GM23248 (cell line): ENCODE measurements at places on chromosomes 1 and 21. TPM values are rescaled to one million over a fixed set of nuclear protein-coding genes. Genes with fewer than 3 reads are reported as not detected.

DNA sequence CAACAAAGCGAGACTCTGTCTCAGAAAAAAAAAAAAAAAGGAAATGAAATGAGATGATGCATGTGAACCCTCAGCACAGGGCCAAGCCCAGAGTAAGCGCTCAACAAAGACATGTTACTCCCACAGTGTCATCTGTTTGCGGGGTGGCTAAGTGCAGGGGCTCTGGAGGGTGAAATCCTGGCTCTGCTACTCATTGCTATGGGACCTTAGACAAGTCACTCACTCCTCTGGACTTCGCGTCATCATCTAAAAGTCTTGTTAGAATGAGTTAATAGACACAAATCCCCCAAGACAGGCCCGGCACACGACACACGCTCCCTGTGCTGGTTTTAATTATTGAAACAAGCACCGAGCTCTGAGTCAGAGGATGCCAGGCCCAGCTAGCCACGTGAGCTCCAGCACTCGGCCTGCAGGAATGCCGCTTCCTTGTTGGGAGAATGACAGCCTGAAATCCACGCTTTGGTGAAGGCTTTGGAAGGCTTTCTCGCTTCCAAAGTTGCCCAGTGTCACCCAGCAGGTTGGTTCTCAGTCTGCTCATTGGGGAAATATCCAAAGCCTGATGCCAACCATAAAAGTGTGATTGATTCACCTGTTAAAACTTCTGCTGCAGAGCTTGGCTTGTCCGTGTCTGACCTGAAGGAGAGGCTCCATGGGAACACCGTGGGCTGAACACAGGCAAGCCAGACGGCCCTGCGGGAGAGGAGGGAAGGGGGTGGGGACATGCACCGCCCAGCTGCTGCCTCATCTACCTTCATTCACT is 36.7 kb upstream of the TARDBP start:
- peaks cover 25% of the 10 kb centered on the region for H3K4me1 ChIP-seq
- H3K4me3 ChIP-seq, result peak overlapping the region; percentile 38
- peak overlapping the region; percentile 82 for H3K27ac ChIP-seq
- peaks cover 12% of the 10 kb centered on the region; the same call in 1 of the 2 replicates for H3K27me3 ChIP-seq
- peak; percentile 99 for DNase-seq

DNA sequence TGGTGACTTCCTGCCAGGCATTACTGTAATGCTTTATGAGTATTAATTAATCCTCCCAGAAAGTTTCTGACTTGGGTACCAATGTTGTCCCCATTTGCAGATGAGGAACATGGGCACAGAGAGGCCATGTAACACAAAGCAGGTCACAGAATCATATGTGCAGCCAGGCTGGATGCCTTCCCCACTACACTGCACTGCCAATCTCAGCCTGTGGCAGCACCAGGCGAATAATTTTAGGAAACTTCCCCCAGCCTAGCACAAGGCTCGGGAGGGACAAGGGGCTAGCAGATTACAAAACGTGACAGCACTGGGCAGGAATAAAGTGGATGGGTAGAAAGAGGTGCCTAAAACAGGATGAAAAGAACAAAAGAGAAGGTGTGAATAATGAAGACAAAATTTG is 331.7 kb upstream of the PROX1 start:
- H3K4me1 ChIP-seq, result no peaks in the 10 kb centered on the region
- H3K27me3 ChIP-seq, result no peaks in the 10 kb centered on the region
- no peaks in the 10 kb centered on the region for H3K36me3 ChIP-seq
- H3K4me3 ChIP-seq, result no peak overlapping the region
- no peak for DNase-seq

DIRAS3 gene
- total RNA-seq, result 4.8 and 12.1 TPM in 2 replicates

ST6GALNAC5 gene
- 12.1 and 12.2 TPM in 2 replicates for total RNA-seq

DNA sequence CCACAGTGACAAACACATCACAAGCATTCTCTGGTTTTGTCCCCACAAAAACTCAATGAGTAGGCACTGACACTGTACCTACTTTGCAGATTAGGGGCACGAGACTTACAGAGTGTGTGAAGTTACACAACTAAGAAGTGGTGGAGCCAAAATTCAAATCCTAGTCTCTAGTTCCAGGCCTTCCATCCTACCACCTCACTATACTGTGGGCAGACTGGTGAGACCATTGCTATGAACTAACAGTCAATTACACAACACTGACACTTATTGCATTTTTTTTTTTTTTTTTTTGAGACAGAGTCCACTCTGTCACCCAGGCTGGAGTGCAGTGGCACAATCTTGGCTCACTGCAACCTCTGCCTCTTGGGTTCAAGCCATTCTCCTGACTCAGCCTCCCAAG is 71.4 kb downstream of the KCNN3 start:
- H3K27me3 ChIP-seq, result peaks cover 32% of the 10 kb centered on the region
- DNase-seq, result peak; percentile 12
- no peaks in the 10 kb centered on the region for H3K36me3 ChIP-seq
- no peaks in the 10 kb centered on the region for H3K4me1 ChIP-seq
- H3K4me3 ChIP-seq, result no peak overlapping the region

- H3K36me3 ChIP-seq, result peaks cover 38% of the 10 kb centered on the region; the same call in 1 of the 2 replicates
- 0 out of 2 replicates have a peak, but pooled peaks cover 2% of the 10 kb centered on the region for H3K4me1 ChIP-seq
- H3K27ac ChIP-seq, result no peak overlapping the region
- no peaks in the 10 kb centered on the region for H3K27me3 ChIP-seq
- no peak overlapping the region for H3K4me3 ChIP-seq
These were observed 54.9 kb downstream of the LTN1 start for GRCh38 chr21:28937737-28938136.

EPHA10 gene
- total RNA-seq, result not detected in 2 replicates

AXDND1 gene
- not detected in 2 replicates for total RNA-seq

GRCh38 chr1:115183158-115183557 is 93.9 kb upstream of the TSPAN2 start:
- peak overlapping the region; percentile 93 for H3K27ac ChIP-seq
- no peaks in the 10 kb centered on the region for H3K36me3 ChIP-seq
- H3K27me3 ChIP-seq, result no peaks in the 10 kb centered on the region
- DNase-seq, result no peak

DNA sequence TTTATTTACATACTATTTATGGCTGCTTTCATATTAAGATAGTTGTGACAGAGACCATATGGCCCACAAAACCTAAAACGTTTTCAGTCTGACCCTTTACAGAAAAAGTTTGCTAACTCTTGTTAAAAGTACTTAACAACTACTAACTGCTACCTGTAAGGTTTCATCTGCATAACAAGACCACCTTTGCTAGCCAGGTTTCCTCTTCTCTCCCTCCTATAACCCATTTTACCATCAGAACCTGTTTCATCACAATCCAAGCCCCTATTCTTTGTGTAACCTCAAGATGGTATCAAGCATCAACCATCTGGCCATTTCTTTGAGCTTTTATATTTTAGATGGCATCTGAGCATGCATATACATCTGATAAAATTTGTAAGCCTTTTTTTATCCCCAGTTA is 305.4 kb downstream of the HHIPL2 start:
- no peak overlapping the region for H3K4me3 ChIP-seq
- H3K36me3 ChIP-seq, result no peaks in the 10 kb centered on the region
- peaks cover 8% of the 10 kb centered on the region; the same call in 1 of the 2 replicates for H3K4me1 ChIP-seq
- no peak for DNase-seq
- H3K27ac ChIP-seq, result no peak overlapping the region
- no peaks in the 10 kb centered on the region for H3K27me3 ChIP-seq

- no peak for DNase-seq
- H3K4me3 ChIP-seq, result no peak overlapping the region
- H3K27ac ChIP-seq, result no peak overlapping the region
- H3K4me1 ChIP-seq, result no peaks in the 10 kb centered on the region
- no peaks in the 10 kb centered on the region for H3K36me3 ChIP-seq
These were observed 68.7 kb downstream of the LMX1A start for GRCh38 chr1:165287781-165288180.

RAP1GAP gene
- 0.97 TPM in 1 of 2 replicates, not detected in the other for total RNA-seq

WLS gene
- total RNA-seq, result 26.7 and 40.8 TPM in 2 replicates

- H3K27ac ChIP-seq, result no peak overlapping the region
- no peak overlapping the region for H3K4me3 ChIP-seq
- H3K4me1 ChIP-seq, result no peaks in the 10 kb centered on the region
- no peaks in the 10 kb centered on the region for H3K27me3 ChIP-seq
- no peak for DNase-seq
These were observed 418.5 kb downstream of the DPYD start for GRCh38 chr1:97502360-97502759.

AVPR1B gene
- total RNA-seq, result not detected in 2 replicates

- peaks cover 14% of the 10 kb centered on the region for H3K36me3 ChIP-seq
- no peak overlapping the region for H3K4me3 ChIP-seq
- no peak overlapping the region for H3K27ac ChIP-seq
- no peak for DNase-seq
These were observed 35.5 kb downstream of the EPHA2 start for GRCh38 chr1:16120407-16120806.

- peak overlapping the region; percentile 79 for H3K27ac ChIP-seq
- no peaks in the 10 kb centered on the region for H3K27me3 ChIP-seq
- no peaks in the 10 kb centered on the region for H3K36me3 ChIP-seq
These were observed 16.7 kb upstream of the LYST start for GRCh38 chr1:235883261-235883927.

GRIK3 gene
- not detected in 2 replicates for total RNA-seq

- H3K4me3 ChIP-seq, result peak overlapping the region; percentile 77
- no peaks in the 10 kb centered on the region for H3K27me3 ChIP-seq
- peak overlapping the region; percentile 15 for H3K27ac ChIP-seq
- H3K36me3 ChIP-seq, result no peaks in the 10 kb centered on the region
These were observed 1.6 kb downstream of the SOX13 start for GRCh38 chr1:204074274-204075138.

DNA sequence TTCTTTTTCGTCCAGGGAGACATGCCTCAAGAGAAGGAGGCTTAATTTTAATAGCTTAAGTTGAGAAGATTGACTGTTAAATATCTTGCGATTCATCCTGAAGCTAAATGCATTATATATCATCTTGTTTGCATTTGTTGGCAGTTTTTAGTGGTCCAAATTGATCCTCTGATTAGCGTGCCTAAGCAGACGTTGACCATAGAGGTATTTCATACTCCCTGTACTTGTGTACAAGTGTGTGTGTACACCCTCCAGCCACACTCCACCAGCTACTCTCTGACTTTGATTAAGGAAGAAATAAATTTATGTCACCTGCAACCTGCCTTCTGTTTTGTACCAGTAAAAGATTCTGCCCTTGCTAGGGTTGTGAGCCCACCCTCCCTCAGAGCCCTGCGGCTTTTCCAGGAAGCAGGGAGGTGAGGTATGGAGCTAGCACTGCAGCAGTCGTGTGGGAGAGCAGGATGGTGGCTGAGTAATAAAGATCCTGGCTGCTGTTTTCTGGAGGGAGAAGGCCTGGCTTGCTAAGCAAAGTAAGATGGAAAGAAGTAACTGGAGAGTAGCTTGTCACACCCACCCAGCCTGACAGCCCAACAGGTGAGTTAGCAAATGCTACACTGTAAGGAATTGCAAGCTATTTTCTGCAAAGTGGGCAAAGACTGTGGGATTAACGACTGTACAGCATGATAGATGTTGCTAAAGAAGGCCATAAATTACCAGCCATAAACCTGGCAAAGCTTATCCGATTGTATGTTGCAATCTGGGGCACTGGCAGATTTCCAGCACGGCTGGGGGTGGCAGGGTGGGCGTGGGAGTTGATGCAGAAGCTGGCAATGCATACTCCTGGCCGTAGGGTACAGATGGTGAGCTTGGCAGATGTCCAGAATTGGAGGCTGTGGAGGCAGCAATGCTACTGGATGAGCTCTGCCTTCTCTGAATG is 170.2 kb downstream of the TNR start:
- DNase-seq, result no peak
- no peaks in the 10 kb centered on the region for H3K27me3 ChIP-seq
- no peak overlapping the region for H3K27ac ChIP-seq
- H3K4me3 ChIP-seq, result no peak overlapping the region

DNA sequence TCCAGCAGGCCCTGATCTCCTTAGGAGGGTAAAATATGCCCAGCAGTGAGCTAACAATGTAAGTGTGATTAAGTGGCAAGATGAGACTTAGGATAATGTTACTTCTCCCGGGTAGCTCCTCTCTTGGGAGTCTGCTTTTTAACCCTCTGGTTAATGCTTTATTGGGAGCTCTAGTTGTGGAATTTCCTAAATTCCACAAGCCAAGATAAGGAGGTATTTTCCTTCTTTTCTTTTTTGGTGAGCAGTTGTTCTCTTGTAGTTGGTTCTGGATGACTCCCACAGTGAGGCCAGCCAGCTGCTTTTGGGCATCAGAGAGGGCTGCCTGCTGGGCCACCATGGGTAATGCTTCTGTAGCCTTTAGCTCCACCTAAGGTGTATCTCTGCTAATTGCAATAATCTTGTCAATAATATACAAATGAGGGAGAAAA is 19.3 kb downstream of the C1orf52 start:
- DNase-seq, result peak; percentile 57
- H3K27ac ChIP-seq, result no peak overlapping the region
- no peaks in the 10 kb centered on the region; the same call in 1 of the 2 replicates for H3K27me3 ChIP-seq
- H3K4me1 ChIP-seq, result peaks cover 31% of the 10 kb centered on the region

PLA2G2C gene
- not detected in 2 replicates for total RNA-seq

A3GALT2 gene
- not detected in 2 replicates for total RNA-seq

DNA sequence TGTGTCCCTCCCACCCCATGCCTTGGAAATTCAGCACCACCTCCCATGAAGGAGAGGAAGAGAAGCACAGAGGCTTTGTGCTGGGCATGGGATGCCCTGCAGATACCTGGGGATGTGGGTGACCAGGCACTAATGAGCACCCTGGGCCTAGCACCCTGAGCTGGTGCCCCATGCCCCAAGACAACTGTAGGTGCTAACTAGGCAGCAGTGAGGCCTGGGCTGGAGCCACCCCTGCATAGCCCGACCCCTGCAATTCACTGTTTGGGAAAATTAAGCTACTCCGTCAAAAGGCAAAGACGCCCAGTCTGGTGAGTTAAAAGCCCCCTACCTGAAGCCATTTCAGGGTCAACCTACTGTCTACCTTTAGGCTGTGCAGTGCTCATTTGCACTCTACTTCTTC is 5.4 kb downstream of the KCNA2 start:
- H3K27me3 ChIP-seq, result peaks cover 20% of the 10 kb centered on the region
- no peaks in the 10 kb centered on the region for H3K36me3 ChIP-seq
- H3K27ac ChIP-seq, result no peak overlapping the region
- no peak for DNase-seq

THBS3 gene
- total RNA-seq, result 20.6 and 21.4 TPM in 2 replicates

ERMAP gene
- total RNA-seq, result 18.4 and 26.9 TPM in 2 replicates

AMY2A gene
- not detected in 2 replicates for total RNA-seq

MMP23B gene
- not detected in 2 replicates for total RNA-seq

KNCN gene
- total RNA-seq, result not detected in 2 replicates

GRCh38 chr1:187877220-187877619 is 1048.5 kb downstream of the PLA2G4A start:
- no peak for DNase-seq
- no peak overlapping the region for H3K4me3 ChIP-seq
- no peaks in the 10 kb centered on the region for H3K27me3 ChIP-seq

FCRL4 gene
- total RNA-seq, result not detected in 2 replicates

PDZK1IP1 gene
- total RNA-seq, result not detected in 2 replicates
